ENCODE measurements at places on chromosomes 7 and 10.

DNA sequence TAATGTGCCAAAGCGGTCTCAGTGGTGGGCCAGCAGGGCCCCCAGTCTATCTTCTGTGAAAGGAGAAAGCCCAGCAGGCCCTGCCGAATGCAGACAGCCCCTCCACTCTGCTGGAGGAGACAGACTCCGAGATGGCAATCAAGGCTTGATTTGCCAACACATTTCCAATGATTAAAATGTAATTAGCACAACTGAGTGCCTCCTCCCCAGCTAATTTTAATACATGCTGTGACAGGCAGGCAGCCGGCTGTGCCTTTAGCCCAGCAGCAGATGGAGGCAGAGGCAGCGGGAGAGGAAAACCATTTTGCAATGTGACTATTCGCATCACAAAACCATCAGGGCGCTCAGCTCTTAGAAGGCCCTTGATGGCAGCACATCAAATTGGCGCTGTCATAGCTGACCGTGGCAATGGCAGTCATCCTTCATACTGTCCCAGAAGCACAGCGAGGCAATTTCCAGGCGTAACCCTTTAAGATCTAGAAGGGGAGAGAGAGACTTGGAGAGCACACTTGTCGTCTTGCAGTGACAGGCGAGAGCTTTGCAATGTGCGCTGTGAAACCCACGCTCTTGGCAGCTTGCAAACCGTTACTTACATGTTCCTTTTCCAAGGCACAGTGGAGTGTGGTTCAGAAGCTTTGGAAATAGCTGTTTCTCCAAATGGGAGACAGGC lies 714.8 kb upstream of the GALNT17 start:
- DNase-seq = no peak

DNA sequence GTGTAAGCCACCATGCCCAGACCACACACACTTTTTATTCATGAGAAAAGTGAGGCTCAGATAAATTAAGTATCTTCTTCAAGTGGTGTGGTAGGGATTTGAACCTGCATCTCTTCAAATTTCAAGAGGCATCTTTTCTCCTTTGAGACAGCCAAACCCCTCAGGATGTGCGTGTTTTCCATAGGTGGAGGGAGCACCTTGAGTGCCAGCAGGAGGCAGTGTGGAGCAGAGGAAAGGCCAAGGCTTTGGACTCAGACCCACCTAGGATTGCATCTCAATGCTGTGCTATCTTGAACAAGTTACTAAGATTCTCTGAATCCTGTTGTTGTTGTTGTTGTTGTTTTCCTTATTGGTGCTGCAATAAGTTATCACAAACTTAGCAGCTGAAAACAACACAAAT lies 40.2 kb upstream of the MYL10 start:
- no peak for DNase-seq

- no peak for DNase-seq
Observed at GRCh38 chr10:86849181-86849894, 92.9 kb downstream of the BMPR1A start.

DNA sequence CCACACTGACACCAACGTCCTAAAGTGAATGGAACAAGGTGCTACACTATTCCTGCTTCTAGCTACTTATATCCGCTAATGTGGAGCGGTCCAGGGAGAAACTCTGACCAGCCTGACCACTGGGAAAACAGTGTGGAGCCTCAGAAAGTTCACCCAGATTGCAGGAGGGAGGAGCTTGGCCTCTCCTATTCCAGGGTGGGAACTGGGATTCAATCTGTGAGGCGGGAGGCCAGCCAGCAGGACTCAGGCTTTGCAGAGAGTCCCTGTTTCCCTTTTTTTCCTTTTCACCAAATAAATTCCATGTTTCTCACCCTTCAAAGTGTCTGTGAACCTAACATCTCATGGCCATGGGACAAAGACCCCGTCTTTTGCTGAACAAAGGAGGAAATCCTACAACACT lies 86.4 kb upstream of the SEMA3C start:
- DNase-seq = no peak

GRCh38 chr7:150524018-150524417 lies 9.3 kb downstream of the GIMAP7 start:
- no peak for DNase-seq

DNA sequence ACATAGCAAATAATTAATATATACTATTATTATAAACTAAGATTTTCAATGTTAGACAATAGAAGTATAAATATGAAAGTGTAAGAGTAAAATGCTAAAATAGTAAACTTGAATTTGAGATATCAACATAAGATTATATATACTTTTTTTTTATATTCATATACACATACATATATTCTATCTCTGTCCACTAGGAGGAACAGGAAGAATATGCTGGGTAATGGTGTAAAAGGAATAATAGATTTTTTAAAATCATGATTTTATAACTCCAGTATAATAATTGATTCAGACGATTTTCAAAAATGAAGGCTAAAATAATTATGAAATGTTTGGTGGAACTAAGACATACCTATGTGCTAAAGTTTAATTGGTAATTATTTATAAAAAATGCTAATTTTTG lies 37.7 kb downstream of the AGMO start:
- DNase-seq = no peak

- DNase-seq = no peak
Observed at GRCh38 chr10:78162853-78163252, 129.2 kb downstream of the RPS24 start.

- DNase-seq = no peak
Observed at GRCh38 chr7:134992626-134993179, 6.4 kb downstream of the AGBL3 start.

- DNase-seq = no peak
Observed at GRCh38 chr10:50461123-50461522, 162.6 kb downstream of the SGMS1 start.

DNA sequence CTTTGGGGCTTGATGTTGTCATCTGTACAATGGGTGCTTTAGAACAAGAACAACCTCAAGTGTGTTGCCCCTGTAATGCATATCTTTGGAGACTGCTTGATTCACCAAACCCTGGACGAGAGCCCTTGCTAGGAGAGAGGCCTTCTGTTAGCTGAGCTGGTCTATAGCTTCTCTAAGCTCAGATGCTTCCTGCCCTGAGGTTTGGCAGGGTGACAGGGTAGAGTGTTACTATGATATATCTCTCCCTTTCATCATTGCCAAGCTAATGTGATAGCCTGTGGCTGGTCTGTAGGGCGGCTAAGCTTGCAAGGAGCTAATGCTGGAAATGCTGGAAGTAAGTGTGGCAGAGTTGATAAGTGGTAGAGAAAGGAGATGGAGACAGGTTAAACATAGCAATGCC lies 364.1 kb downstream of the RPS24 start:
- DNase-seq = no peak

- DNase-seq = no peak
Observed at GRCh38 chr7:46929359-46929758, 652.6 kb downstream of the TNS3 start.

DNA sequence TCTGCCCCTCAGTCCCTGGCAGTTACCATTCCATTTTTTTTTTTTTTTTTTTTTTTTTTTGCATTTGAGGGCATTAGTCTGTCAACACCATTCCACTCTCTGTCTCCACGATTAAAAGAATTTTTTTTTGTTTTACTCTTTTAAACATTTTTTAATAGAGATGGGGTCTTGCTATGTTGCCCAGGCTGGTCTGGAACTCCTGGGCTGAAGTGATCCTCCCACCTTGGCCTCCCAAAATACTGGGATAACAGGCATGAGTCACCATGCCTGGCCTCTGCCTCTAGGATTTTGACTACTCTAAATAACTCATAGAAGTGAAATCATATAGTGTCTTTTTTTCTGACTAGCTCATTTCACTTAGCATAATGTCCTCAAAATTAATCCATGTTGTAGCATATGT lies 16.5 kb upstream of the CLDN3 start:
- no peak for DNase-seq

GRCh38 chr10:51815723-51816122 lies 116.3 kb upstream of the CSTF2T start:
- DNase-seq = no peak

DNA sequence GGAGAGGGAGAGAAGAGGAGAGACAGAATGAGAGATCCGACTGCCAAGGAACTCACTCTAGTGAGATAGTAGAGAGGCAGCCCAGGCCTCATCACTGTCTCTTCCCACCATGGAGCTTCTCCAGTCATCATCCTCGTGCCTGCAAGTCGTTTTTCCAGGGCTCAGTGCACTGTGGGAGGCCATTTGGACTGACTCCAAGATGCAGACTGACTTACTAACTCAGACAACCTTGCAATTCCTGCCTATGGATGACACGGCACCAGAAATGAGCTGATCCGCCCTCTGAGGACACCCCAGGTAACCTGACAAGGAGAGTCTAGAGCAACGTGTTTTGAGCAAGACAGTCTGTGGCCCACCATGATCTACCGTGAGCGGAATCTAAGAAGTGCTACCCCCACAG lies 154.9 kb downstream of the GLI3 start:
- no peak for DNase-seq

DNA sequence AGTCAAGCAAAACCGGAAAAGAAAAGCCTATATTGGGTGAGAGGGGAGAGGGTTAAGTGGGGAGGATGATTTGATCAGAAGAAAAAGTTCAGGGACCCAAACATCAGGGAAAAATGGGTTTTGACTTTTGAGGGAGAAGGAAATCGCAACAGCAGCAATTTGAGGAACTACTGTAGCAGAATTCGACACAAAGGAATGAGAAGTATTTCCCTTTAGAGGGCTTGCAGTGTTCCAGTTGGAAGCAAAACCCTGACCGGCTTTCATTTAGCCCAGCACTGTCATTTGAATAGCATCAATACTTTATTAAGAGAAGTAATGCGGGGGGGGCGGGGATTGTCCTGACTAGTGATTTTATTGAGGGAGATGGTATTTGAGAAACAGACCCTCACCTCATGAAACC lies 37.2 kb upstream of the GATA3 start:
- DNase-seq = no peak

GRCh38 chr7:147894271-147894670 lies 696.3 kb upstream of the C7orf33 start:
- no peak for DNase-seq

GRCh38 chr10:63192826-63193225 lies 59.7 kb downstream of the NRBF2 start:
- DNase-seq = no peak

GRCh38 chr10:97752956-97753355 lies 16.0 kb downstream of the ZFYVE27 start:
- no peak for DNase-seq

DNA sequence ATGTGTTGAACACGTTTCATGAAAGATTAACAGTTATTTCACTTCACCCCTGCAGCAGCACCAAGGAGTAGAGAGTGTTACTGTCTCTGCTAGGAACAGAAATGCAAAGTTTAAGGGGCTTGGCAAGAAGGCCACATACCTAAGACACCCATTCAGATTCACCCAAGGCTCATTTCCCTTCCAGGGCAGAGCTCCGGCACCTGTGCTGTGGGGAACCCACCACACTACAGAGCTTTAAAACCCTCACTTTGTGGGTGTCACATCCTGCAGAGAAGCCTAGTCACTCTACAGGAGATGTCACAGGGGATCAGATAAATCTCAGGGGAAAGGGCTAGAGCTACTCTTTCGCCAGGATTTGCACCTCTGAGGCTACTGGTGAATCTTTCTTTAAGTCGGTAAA lies 176.1 kb upstream of the KLF6 start:
- no peak for DNase-seq

DNA sequence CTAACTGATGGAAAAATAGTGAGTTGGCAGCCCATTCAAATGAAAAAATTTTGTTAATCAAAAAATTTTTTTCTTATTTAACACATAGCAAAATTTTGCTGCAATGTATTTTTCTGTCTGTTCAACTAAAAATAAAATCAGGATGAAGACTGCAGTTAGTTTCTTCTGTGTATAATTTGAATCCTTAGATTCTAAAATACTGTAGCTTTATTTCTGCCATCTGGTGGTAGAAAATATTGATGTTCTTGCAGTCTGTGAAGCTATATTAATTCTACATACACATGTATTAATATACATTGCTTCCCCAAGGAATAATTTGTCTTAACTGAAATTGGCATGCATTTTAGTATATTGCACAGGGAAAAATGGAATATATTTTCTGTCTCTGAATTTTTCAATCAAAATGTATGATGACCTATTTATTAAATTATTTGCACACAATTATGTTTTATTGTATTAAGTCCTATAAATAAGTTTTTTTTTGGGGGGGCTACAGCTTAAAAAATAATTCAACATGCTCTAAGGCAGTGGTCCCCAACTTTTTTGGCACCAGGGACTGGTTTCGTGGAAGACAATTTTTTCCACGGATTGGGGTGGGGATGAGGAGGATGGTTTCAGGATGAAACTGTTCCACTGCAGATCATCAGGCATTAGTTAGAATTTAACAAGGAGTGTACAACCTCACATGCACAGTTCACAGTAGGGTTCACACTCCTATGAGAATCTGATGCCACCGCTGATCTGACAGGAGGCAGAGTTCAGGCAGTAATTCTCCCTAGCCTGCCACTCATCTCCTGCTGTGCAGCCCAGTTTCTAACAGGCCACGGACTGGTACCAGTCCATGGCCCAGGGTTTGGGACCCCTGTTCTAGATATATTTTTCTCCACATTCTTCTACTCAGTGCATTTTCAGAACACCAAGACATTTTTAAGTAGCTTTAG lies 119.4 kb downstream of the GNAT3 start:
- no peak for DNase-seq

- DNase-seq = no peak
Observed at GRCh38 chr10:86247073-86247472, 119.5 kb downstream of the GRID1 start.

DNA sequence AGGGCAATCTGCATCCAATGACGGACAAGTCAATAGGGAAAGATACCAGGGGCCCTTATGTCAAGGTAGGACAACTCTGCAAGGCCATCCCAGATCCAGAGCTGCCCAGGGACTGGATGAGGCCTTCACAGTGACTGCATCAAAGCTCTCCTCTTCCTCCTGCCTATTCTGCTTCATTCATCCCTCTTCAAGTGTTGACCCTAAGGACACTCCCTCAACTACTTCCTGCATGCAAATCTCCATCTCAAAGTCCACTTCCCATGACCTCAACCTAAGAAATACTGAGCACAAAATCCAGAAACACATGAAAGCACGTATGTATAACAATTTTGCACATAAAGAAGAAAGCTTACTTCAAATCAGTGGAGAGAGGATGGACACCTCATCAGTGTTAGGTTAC lies 182.3 kb downstream of the AVL9 start:
- no peak for DNase-seq

- DNase-seq = no peak
Observed at GRCh38 chr10:32972460-32972859, 14.4 kb upstream of the ITGB1 start.

Data from iPS DF 19.7 (cell line).